ENCODE measurements at places on chromosomes 7 and 10. TPM values are rescaled to one million over a fixed set of nuclear protein-coding genes. Genes with fewer than 3 reads are reported as not detected.

DNA sequence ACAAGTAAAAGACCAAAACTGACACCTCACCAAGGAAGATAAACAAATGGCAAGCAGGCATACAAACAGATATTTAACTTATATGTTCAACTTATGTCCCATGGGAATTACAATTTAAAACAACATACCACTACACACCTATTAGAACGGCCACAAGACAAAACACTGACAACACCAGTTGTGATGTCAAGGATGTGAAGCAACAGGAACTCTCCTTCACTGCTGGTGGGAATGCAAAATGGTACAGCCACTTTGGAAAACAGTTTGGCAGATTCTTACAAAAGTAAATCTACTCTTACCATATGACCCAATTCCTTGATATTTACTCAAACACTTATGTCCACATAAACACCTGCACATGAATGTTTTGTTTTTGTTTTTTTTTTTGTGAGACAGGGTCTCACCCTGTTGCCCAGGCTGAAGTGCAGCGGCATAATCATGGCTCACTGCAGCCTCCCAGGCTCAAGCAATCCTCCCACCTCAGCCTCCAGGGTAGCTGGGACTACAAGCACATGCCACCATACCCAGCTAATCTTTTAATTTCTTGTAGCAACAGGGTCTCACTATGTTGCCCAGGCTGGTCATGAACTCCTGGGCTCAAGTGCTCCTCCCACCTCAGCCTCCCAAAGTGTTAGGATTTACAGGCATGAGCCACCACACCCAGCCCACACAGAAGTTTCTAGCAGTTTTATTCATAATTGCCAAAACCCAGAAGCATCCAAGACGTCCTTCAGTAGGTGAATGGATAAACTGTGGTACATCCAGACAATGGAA, 27.3 kb downstream of the HERC4 start:
- DNase-seq = no peak

DNA sequence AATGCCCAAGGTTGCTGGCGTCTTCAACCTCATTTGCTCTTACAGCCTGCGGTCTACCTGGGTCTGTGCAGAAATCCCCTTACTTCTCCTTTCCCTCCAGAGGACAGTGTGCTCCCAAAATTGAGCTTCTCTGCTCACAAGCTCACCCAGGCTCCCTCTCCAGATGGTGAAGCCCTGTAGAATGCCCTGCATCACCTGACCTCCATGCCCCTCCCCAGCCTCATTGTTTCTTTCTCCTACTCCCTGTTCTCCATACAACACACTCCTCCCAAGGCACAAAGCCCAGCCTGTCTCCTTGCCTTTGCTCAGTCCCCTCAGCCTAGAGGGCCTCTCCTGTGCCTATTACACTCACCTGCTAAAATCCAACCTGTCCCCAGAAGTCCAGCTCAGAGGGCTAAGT, 3.5 kb downstream of the CRHR2 start:
- DNase-seq = no peak

- DNase-seq = no peak
Observed at GRCh38 chr10:11573497-11573896, 38.0 kb downstream of the USP6NL start.

DNA sequence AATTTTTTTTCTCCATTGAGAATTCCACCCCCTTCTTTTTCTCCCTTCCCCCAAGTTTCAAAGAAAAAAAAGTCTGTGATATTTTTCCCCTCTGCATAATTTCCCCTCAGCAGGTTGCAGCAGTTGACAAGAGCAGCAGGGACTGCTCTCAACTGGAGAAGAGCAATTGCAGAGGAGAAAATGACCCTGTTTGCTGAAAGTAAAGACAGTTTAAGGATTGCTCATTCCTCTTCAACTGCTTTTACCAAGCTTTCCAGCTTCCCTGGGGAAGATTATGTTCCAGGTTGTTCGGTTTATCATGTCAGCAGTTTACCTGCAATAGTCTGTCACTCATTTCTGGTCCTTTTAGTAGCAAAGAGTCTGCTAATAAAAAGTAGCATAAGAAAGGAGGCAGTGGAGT, 16.2 kb downstream of the AGK start:
- DNase-seq = no peak

GRCh38 chr7:39154815-39155214, 177.1 kb downstream of the POU6F2 start:
- no peak for DNase-seq

DNA sequence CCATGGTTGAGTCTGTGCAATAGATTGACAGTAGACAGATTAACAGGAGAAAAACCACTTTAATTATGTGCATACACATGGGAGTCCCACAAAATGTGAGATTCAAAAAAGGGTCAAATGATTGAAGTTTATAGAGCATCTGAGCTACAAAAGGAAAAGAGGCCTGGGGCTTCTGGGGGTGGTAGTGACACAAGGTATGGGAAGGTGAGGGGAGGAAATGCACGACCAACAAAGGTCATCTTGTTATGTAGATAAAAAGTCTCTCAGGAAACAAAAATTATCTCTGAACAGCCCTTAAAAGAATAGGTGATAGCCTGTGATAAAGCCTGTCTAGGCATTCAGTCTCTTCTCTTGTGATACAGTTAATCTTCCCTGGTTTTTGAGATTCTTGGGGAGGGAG, 141.7 kb downstream of the SEC23IP start:
- DNase-seq = no peak

GRCh38 chr10:7484456-7485243, 73.8 kb upstream of the SFMBT2 start:
- no peak for DNase-seq

- DNase-seq = no peak
Observed at GRCh38 chr10:100826661-100826982, 81.2 kb downstream of the PAX2 start.

DNA sequence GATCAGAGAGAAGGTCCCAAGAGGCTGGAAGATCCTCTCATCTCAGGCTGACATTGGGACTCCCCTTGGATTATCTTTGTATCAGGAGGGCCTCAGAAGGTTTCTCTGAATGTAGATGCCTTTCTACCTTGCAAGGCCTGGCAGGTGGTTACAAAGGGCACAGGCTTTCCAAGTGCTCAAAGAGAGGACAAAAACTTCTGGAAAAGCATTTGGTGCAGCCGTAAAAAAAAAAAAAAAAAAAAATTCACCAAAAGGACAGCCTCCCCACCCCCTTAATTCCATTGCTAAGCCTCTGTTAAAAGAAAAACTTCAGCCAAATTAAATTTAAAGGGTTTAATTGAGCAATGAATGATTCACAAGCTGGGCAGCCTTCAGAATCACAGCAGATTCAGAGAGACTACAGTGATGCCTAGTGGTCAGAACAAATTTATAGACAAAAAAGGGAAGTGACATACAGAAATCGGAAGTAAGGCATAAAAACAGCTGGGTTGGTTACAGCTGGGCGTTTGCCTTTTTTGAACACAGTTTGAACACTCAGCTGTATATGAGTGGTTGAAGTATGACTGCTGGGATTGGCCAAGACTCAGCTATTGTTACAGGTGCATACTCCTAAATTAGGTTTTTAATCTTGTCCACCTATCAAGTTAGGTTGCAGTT, 42.5 kb upstream of the LRGUK start:
- DNase-seq = no peak

DNA sequence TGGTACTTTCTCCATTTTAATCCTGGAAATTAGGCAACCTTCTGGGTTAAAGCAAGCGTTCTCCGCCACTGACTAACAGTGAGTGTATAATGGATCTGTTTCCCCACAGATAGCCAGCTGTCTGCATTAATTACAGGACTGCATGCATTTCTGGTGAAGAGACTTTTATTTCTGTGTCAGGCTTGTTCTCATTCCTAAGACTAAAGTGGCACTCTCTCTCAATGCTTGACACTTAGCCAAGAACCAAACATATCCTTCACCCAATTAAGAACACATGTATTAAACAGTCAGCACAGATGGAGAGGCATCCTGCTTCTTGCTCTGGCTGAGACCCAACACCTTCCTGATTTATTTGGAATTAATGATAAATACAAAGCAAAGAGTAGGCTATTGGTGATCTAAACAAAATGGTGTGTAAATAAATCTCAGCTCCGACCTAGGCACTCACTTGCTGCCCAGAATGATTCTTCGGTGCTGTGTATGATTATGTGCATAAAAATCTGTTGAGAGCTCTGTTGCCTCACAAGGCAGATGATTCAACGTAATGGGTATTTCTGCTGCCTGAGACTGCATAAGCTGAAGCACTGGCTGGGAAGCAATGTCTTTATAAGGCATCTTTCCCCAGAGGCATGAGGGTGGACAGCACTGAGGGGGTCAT, 16.8 kb downstream of the CALU start:
- DNase-seq = no peak

- DNase-seq = no peak
Observed at GRCh38 chr10:116848944-116849247, 403 bp upstream of the ENO4 start.

DNA sequence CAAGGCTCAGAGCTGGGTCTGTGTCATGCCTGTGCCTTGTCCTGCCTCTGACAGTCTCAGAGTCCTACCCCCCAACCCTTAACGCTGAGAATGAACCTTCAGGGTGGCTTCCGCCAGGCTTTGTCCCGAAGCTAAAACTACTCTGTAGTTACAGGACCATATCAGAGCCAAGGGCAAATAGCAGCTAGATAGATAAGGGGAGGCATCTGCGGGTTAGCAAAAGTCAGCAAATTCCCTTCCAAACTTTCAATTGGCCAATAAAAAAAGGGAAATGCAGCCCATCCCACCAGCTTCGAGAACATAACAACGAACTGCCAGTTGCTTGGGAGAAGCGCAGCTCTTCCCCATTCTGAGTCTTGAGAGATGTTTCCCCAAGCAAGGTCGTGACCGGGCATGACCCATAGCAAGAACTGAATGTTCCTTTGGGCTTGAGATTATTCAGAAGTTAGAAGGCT, 17.7 kb downstream of the CCL24 start:
- DNase-seq = no peak

- DNase-seq = no peak
Observed at GRCh38 chr10:127100983-127101615, 95.3 kb downstream of the INSYN2A start.

GRCh38 chr10:112201334-112201733, 17.8 kb upstream of the GPAM start:
- DNase-seq = no peak

Gene IDI2
- polyA plus RNA-seq = not detected

Gene MRC1
- 11.1 TPM for polyA plus RNA-seq

Gene SLC13A1
- polyA plus RNA-seq = 18.8 TPM

Measured in right renal pelvis (tissue), 4 donors.